ENCODE measurements at places on chromosomes 3 and 15. TPM values are rescaled to one million over a fixed set of nuclear protein-coding genes. Genes with fewer than 3 reads are reported as not detected.

GRCh38 chr3:194884649-194885315 is 199.1 kb downstream of the FAM43A start:
- DNase-seq: no peak

DNA sequence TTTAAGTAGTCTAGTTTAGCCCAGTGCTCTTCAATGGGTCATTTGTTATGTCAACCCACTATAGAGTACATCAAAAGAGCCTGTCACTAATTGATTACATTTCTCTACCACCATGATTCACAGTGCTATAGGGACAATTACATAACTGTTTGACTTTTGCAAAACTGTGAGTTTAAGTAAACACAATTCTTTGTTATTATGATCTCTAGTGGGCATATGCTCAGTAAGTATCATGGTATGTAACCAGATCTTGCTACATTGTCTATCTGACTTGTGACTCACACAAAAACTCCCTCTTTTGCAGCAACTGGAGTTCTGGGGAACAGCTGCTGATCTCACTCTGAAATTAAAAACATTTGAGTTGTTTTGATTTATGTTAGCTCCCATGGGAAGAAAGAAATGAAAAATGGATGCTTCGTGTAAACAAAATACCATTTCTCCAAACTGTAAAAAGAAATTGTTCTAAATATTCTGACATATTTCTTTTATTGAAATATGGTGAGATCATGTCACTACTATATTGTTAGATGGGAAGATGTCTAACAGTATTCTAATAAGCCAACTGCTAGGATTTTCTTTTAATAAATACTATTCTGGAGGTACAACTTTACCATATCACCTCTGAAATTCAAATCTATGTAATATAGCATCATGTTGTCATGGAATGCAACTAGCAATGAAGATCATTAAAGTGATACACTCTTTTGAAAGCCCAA is 470.4 kb downstream of the ROBO1 start:
- DNase-seq: no peak

GRCh38 chr3:151550642-151551041 is 89.8 kb upstream of the IGSF10 start:
- DNase-seq: no peak

- no peak for DNase-seq
Observed at GRCh38 chr3:177776661-177777101, 579.4 kb upstream of the TBL1XR1 start.

GRCh38 chr3:170130532-170130931 is 51.0 kb downstream of the PHC3 start:
- DNase-seq: no peak

GRCh38 chr3:25291481-25291905 is 136.6 kb upstream of the RARB start:
- no peak for DNase-seq

DNA sequence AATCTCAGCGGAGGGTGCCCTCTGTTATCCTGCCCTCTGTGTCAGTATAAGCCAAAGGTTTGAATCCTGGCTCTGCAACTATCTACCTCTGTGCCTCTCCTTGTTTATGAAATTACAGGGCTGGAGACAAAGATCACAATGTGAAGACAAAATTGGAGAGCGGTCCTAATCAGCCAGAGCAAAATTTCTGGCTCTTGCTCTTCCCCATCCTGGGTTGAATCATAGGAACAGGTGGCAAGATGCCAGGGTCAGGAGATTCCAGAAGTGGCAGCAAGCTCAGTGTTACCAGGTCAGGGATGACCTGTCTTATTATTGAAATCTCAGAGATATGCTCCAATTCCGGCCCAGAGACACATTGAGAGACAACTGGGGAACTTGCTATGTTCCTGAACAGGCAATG is 2.3 kb upstream of the CCR2 start:
- DNase-seq: no peak

GRCh38 chr15:63978511-63979261 is 67.6 kb downstream of the DAPK2 start:
- no peak for DNase-seq

- no peak for DNase-seq
Observed at GRCh38 chr15:39363761-39364586, 216.9 kb upstream of the THBS1 start.

- no peak for DNase-seq
Observed at GRCh38 chr3:150260398-150260710, 147.7 kb upstream of the TSC22D2 start.

DNA sequence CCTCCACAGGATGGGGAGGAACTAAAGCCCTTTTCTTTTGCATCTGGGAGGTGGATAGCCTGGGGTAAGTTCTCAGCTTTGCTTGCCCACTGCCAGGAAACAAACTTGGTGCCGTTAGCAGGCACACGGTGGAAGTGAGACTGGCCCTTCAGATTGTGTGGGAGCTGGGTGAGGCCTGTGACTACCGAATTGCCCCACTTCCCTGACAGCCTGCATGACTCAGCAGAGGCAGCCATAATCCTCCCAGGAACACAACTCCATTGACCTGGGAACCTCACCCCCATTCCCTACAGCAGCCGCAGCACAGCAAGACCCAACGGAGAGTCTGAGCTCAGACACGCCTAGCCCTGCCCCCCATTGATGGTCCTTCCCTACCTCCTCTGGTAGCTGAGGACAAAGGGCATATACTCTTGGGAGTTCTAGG is 282.6 kb downstream of the KLF13 start:
- DNase-seq: no peak

DNA sequence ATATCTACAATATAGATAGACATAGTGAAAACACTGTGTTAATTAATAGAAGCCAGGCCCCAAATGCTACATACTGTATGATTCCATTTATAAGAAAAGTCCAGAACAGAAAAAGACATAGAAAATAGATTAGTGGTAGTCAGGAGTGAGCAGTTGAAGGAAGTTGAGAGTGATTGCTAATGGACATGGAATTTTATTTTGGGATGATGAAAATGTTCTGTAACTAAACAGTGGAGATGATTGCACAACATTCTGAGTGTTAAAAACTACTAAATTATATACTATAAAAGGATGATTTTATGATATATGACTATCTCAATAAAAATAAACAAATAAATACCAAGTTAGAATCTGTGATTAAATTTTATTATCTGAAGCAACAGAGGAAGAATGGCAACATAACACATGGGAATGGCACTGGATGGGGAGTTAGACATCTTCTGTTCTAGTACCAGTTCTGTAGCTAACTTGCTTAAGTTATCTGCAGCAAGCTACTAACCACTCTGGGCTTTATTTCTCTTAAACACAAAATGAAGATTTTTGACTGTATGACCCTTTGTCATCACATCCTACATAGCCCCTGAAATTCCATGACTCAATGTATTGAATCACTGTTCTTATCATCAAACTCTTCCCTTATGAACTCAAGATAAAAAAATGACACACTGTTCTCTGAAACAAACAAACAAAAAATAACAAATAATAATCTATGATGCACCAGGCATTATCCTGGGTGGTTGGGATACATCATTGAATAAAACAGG is 612.7 kb downstream of the TBL1XR1 start:
- no peak for DNase-seq

DNA sequence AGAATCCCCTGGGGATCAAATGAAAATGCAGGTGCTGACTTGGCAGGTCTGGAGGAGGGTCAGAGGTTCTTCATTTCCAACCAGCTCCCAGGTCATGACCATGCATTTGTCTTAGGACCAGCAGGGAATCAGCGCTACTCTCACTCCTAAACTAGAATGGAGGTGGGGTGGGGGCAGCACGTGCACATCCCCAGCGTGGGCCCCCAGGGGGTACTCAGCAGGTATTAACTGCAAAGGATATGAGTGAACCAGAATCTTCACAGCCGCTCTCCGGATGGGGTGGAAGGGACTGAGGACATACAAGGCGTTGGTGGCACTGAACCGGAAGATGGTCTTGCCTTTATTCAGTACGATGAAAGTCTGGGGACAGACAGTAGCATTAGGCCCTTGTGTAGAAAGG is 19.4 kb downstream of the SCN5A start:
- DNase-seq: no peak

GRCh38 chr3:146226881-146227280 is 24.0 kb downstream of the PLSCR4 start:
- DNase-seq: no peak

DNA sequence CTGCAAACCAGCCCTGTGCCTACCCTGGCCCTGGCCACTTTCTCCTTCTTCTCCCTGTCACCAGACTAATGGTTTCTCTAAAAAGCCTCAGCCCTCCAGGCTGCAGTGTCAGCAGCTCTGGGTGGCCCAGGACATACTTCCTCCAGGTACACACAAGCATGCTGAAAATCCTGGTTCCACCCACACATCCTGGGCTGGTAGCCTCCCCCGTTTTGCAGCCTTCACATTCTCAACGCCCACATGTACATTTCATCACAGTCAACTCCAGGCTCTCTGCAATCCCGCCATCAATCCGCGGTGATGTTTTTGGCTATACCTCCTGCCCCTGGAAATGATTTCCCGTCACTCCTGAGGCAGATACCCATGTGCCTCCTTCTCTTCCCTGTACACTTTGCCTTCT is 59.4 kb downstream of the MAGEF1 start:
- no peak for DNase-seq

GRCh38 chr3:46615050-46615775 is 2.9 kb downstream of the FAM240A start:
- no peak for DNase-seq

DNA sequence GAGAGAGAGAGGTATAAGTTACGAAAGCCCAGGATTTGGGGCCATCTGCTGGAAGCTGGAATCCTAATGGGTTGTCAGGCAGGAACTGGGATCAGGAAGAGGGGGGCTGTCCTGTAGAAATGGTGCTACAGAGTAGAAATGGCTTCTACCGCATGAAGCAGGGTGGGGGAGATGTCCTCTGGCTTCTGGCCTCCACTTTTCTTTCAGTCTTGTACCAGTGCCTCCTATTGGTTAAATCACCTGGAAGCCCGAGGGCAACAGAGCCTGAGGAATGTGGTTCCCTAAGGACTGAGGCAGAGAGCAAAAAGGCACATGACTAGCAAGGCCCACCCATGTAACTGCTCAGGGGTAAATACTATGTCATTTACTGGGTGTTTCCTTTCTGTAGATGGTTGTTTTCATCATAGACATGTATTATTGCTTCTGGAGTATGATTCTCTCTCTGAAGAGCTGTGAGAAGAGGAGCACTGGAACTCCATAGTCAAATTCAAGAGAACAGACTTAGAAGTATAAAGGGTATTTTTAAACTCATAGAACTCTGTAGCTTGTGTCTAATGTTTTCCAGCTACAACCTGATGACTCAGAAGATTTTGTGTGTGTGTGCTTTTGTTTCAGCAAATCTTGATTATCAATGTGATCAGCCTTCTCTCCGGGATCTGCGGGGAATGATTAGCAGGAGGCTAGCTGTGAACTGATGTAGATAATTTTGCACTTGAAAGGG is 20.2 kb upstream of the MITF start:
- DNase-seq: no peak

DNA sequence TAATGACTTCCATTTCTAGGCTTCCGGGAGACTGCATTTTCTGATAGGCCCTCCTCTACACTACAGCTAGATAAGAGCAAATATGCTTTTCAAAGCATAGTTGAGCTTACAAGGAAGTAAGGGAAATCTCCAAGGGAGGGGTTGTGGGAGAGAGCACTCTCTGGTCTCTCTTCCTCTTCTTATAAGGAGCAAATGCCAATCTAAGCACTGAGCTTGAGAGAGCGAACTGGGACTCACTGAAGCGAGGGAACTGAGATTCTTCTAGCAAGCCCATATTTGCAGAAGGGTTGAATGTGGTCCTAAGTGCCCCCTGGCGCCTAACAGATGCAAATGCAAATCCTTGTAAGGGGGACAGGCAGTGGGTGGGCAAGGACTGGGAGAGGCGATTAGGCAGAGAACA is 164.8 kb downstream of the ERC2 start:
- DNase-seq: no peak

GRCh38 chr3:45128950-45129349 is 17.2 kb downstream of the CDCP1 start:
- DNase-seq: no peak

DNA sequence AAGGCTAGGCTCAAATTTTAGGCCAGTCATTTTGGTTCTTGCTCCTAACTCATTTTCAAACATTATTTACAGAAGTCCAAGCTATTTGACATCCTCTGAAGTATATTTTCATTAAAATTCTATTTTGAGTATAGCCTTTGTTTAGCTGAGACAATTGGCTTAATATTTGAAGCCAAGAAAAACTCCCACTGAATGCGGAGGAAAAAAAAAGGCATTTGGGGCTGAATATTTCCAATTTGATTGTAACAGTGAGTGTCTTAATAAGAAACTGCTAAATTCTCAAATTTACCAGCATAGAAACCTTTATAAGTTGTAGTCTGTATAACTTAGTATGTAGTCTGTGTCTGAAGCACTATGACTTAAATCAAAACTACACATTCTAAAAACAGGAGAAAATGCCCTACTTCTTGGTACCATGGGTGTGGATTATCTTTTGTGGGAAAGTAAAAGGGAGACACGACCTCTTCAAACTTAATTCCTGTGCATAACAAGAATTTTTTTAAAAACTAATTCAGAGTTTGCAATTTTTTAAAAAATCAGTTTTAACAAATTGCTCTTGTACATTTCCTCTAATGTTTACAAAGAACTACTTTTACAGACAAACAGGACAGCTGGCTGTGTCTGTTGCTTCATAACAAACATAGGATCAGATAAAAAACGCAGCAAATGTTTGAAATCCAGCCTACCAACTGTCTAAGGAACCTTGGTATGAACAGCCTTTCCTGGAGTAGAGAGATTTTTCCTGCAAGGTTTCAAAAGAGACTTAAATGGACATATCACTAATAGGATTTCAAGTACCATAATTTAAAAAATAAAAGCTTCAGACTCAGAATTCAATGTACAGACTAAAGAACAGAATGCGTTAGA is 52.7 kb upstream of the LMOD3 start:
- no peak for DNase-seq

DNA sequence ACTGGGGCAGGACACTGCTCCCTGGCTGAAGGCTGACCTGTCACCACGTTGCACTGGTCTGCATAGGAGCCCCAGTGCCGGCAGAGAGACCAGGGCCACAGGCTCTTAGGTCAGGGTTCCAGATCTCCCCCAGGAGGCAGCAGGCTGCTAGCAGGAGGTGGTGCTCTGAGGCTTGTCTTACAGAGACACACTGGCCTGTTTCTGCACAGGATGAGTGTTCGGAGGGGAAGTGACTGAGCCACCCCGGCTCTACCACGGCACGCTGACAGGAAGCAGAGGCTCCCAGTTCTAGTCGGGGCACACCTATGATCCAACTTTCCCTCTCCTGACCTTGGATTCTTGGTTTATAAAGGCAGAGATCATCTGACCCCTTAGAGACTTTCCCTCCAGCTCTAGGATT is 8.6 kb downstream of the FBXL22 start:
- no peak for DNase-seq

GP9 gene
- total RNA-seq: not detected

LHFPL4 gene
- total RNA-seq: 48.4 TPM

GRK7 gene
- not detected for total RNA-seq

IMPG2 gene
- total RNA-seq: 3.0 TPM

ITGA11 gene
- total RNA-seq: 0.62 TPM

SLC12A8 gene
- 2.7 TPM for total RNA-seq

NR1I2 gene
- 0.16 TPM for total RNA-seq

CAV3 gene
- total RNA-seq: not detected

TM4SF1 gene
- total RNA-seq: 18.2 TPM

TLR9 gene
- total RNA-seq: under 0.01 TPM

ECE2 gene
- 2.2 TPM for total RNA-seq

TNFSF10 gene
- 4.7 TPM for total RNA-seq

POPDC2 gene
- 0.94 TPM for total RNA-seq
